ENCODE measurements at places on chromosomes 6 and 20.

DNA sequence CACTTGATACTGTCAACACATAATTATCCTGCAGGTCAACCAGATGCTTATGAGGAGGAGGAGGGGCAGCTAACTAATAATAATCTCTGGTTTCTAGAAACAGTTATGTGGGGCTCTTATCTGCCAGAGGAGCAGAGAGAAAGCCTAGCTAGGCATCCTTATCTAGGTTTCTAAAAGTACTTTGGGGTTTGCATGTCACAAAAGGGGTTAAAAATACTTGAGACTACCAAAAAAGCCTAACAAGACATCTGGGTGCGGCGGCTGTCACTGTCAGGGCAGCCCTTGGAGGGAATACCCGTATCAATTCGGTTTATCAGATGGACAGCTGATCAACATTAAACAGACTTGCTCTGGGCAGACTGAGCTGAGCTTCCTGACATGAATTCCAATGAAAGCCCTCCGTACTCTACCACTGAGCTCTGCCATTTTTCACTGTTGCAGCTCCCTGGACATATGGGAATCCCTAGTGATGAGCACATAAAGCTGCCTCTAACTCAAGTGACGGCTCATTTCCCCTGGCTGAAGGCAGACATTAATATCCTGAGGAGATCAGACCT lies 166.6 kb downstream of the PDSS2 start:
- DNase-seq = no peak
- H3K27me3 ChIP-seq = no peaks in the 10 kb centered on the region
- no peaks in the 10 kb centered on the region for H3K36me3 ChIP-seq
- H3K4me1 ChIP-seq = no peaks in the 10 kb centered on the region
- H3K27ac ChIP-seq = no peak overlapping the region
- H3K4me3 ChIP-seq = no peak overlapping the region

DNA sequence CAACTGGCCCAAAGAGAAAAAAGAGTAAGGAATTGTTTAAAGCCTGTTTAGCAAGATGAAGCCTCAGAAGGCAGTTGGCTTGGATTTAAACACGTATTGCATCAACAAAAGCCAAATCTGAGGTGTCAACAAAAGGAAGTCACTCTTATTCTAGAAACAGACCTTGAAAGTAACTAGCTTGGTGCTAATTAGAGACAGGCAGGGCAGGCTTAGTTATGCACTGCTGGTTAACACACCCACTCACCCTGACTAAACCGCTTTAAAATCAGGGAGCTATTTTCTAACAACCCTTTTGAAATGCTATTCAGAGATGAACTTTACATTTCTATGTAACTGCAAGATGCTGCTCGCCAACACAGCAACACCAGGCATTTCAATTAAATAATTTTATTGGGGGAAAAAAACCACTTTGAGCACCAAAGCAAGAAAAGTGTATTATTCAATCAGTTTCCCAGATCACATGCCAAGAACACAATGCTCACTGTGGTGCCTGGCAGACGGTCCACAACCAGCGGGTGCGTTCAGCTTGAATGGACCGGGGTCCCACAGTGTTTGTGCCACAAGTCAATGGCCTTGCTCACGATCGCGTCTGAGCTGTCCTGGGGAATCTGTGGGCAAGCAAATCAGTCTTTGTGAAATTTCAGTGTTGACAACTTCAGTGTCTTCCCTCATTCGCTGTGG lies 23.6 kb downstream of the TBC1D7 start:
- peak overlapping the region; percentile 89 for H3K27ac ChIP-seq
- no peak overlapping the region for H3K4me3 ChIP-seq
- no peak for DNase-seq
- H3K4me1 ChIP-seq = peaks cover 32% of the 10 kb centered on the region
- peaks cover 52% of the 10 kb centered on the region for H3K36me3 ChIP-seq

DNA sequence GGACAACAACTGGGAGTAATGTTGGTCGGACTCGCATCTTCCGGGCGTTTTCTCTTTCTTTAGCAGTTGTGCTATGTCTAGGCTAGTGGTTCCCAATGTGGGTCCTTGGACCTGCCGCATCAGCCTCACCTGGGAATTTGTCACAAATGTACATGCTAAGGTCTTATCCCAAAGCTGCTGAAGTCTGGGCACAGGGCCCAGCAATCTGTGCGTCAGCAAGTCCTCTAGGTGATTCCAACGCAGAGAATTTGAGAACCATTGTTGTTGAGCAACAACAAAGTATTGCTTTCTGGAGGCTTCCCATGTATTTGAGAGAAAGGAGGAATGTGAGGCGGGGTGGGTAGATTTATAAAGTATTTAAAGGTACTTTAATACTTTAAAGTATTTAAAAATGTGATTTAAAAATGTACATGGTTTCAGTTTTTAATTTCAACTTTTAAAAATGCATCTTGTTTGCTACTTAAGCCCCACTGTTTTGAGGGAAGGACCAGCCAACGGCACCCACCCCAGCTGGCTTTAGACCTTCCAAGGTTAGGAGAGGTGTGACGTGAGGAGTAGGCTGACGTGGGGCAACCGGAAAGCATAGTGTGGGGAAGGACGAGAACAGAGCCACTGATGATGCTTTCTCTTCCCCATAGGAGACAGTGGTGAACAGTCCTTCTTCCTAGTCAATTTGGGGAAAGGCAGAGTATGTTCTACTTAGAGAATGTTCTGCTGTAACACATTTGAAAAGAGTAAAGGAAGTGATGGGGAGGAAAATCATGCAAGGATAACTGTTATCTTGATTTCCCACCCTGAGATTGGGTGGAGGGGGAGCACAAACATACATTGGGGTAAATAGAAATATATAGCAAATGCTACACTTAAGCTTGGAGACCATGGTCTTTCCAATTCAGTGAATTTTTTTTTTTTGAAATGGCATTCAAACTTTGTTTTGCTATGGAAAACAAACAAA lies 4.3 kb downstream of the UST start:
- no peak overlapping the region for H3K4me3 ChIP-seq
- no peaks in the 10 kb centered on the region for H3K27me3 ChIP-seq
- H3K4me1 ChIP-seq = peaks cover 15% of the 10 kb centered on the region
- no peak overlapping the region for H3K27ac ChIP-seq

GRCh38 chr6:38185752-38186151 lies 366.2 kb downstream of the ZFAND3 start:
- no peak overlapping the region for H3K27ac ChIP-seq
- DNase-seq = no peak
- H3K36me3 ChIP-seq = no peaks in the 10 kb centered on the region
- H3K4me3 ChIP-seq = no peak overlapping the region

GRCh38 chr20:56244259-56244658 lies 4.3 kb upstream of the MC3R start:
- no peak overlapping the region for H3K4me3 ChIP-seq
- H3K4me1 ChIP-seq = no peaks in the 10 kb centered on the region
- DNase-seq = no peak
- H3K27me3 ChIP-seq = peaks cover 12% of the 10 kb centered on the region
- no peak overlapping the region for H3K27ac ChIP-seq

DNA sequence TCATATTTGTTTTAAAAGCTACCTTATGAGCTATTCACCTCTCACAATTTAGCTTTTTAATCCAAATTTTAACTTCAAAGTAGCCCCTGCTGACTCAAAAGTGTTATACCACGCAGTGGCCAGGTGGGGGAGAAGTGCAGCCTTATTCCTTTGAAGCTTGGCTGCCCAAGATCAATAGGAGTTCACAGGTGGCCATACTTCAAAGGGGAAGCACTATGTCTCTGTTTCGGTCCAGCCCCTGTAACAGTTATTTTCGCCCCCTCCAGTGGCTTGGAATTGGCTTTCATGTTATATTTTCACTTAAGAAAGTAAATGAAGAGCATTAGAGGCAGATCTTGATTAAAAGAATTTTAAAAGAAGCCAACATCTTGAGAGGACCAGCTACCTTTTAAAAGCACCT lies 608.4 kb downstream of the EPHA7 start:
- no peak overlapping the region for H3K4me3 ChIP-seq
- no peaks in the 10 kb centered on the region for H3K27me3 ChIP-seq
- no peak for DNase-seq
- no peak overlapping the region for H3K27ac ChIP-seq
- no peaks in the 10 kb centered on the region for H3K36me3 ChIP-seq
- no peaks in the 10 kb centered on the region for H3K4me1 ChIP-seq

GRCh38 chr20:63829945-63830835 lies 874 bp downstream of the ZBTB46 start:
- H3K36me3 ChIP-seq = no peaks in the 10 kb centered on the region
- DNase-seq = no peak
- peak overlapping the region; percentile 56 for H3K4me3 ChIP-seq

GRCh38 chr20:3847429-3847940 lies 851 bp downstream of the MAVS start:
- H3K27me3 ChIP-seq = no peaks in the 10 kb centered on the region
- H3K4me3 ChIP-seq = peak overlapping the region; percentile 82
- no peak for DNase-seq
- no peaks in the 10 kb centered on the region for H3K4me1 ChIP-seq
- no peaks in the 10 kb centered on the region for H3K36me3 ChIP-seq

DNA sequence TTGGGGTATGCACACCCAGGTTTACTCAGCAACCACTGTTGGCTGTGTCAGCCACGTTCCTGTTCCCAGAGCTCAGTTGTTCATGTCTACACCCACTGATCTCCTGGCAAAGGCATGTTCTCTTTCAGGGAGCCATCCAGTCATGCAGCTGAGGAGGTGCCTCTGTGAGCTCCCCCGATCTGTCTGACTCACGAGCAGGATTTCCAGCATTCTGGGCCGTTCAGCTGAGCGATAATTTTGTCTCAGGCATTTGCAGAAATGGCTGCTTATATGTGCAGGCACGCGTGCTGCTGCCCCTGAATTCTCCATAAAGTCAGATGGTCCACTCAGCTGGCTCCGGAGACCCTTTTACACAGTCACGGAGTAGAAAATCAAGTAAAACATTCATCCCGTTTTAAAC lies 78.4 kb upstream of the IYD start:
- H3K27ac ChIP-seq = no peak overlapping the region
- no peaks in the 10 kb centered on the region for H3K36me3 ChIP-seq
- H3K27me3 ChIP-seq = peaks cover 3% of the 10 kb centered on the region
- H3K4me3 ChIP-seq = no peak overlapping the region

DNA sequence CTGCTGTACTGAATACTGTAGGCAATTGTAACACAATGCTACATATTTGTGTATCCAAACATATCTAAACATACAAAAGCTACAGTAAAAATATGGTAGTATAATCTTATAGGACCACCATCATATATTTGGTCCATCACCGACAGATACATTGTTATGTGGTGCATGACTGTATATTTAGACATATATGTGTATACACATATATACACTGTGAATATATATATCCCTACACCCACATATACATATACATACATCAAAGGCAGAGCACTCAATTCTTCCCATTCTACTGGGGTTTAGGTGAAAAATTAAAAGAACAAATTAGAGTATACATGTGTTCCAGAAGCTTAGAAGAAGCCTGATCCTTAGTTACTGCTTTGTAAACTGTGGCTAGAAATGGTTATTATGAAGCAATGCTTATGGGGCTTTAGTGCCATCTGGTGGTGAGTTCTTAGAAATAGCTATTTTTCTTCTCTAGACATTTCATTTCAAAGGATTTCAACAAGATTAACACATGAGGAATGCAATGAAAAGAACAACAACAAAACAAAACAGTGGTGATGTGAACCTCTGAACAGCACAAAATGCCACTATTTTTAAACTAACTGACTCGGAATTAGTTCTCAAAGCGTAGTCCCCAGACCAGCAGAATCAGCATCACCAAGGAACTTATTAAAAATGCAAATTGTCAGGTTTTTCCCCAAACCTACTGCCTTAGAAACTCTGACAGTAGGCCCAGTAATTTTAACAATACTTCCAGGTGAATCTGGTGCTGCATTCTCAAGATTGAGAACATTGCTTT lies 38.0 kb downstream of the PKHD1 start:
- no peak overlapping the region for H3K4me3 ChIP-seq
- no peak overlapping the region for H3K27ac ChIP-seq
- H3K4me1 ChIP-seq = peaks cover 6% of the 10 kb centered on the region
- H3K27me3 ChIP-seq = no peaks in the 10 kb centered on the region
- no peak for DNase-seq

- no peaks in the 10 kb centered on the region for H3K27me3 ChIP-seq
- DNase-seq = peak; percentile 73
- H3K4me3 ChIP-seq = no peak overlapping the region
Measured at GRCh38 chr20:34083137-34083536, 28.9 kb downstream of the EIF2S2 start.

DNA sequence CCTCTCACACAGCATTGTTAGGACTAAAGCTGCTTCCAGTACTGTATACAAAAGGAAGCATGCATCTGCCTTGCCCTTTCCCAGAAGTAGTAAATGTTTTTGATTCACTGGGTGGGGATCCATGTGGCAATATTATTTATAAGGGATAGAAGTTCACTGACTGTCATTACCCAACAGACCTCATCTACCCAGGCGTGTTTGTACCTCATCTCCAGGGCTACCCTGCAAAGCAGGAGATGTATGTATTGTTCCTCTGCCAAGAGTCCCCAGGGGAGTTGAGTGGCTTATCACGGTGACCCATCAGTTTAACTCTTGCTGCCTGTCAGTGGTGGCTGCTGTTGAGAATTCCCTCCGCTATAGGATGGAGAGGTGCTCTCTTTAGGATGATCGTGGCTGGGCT lies 42.5 kb downstream of the SLC24A3 start:
- no peak for DNase-seq
- H3K36me3 ChIP-seq = no peaks in the 10 kb centered on the region
- H3K27me3 ChIP-seq = no peaks in the 10 kb centered on the region
- no peak overlapping the region for H3K27ac ChIP-seq
- H3K4me1 ChIP-seq = peaks cover 47% of the 10 kb centered on the region

DNA sequence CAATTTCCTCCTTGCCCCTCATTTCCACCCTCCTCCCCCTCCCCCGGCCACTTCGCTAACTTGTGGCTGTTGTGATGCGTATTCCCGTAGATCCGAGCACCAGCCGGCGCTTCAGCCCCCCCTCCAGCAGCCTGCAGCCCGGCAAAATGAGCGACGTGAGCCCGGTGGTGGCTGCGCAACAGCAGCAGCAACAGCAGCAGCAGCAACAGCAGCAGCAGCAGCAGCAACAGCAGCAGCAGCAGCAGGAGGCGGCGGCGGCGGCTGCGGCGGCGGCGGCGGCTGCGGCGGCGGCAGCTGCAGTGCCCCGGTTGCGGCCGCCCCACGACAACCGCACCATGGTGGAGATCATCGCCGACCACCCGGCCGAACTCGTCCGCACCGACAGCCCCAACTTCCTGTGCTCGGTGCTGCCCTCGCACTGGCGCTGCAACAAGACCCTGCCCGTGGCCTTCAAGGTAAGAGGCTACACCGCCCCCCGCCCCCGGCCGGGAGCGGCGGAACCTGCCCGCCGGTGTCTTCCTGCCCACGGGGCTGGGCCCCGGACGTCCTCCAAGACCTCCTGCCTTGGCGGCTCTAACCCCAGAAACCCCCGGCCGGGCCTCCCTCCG lies 44.9 kb upstream of the SUPT3H start:
- no peaks in the 10 kb centered on the region for H3K36me3 ChIP-seq
- peak overlapping the region; percentile 45 for H3K27ac ChIP-seq
- DNase-seq = no peak
- H3K4me1 ChIP-seq = peaks cover 50% of the 10 kb centered on the region

GRCh38 chr6:122116119-122116834 lies 283.2 kb upstream of the HSF2 start:
- H3K36me3 ChIP-seq = no peaks in the 10 kb centered on the region
- H3K27me3 ChIP-seq = no peaks in the 10 kb centered on the region
- H3K4me3 ChIP-seq = no peak overlapping the region
- no peak for DNase-seq
- no peaks in the 10 kb centered on the region for H3K4me1 ChIP-seq
